ENCODE measurements at places on chromosomes 5 and 9.

DNA sequence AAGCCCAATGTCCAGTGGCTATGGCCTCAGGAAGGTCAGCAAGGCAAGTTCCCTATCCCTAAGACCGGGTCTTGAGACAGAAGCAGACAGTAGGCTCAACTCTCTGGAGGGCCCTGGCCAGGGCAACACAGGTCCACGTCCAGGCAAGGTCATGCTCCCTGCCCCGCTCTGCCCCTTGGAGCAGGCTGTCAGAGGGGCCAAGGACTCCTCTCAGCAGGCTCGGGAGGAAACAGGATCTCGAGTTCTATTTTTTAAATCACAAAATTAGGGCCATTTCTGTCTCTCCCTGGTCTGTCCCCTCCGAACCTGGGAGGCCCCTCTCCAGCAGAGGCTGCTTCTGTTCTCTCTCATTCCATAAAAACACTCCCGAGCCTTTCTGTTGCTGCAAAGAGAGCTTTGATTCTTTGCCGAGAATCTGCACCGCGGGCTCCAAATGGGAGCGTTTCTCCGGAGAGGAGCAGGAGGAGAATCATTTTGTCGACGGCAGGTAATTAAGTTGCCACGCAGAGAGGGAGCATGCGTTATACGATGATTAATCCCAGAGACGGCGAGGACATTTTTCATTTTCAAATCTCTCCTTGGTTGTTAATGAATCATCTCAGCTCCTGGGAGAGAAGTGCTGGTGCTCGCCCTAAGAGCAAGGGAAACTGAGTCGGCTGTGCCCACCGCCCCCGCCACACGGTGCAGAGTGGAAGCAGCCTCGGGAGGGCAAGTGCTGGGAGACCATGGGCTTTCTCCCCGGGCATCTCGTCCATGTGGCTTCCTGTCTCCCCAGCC is 24.5 kb upstream of the FCN1 start:
- DNase-seq = no peak

DNA sequence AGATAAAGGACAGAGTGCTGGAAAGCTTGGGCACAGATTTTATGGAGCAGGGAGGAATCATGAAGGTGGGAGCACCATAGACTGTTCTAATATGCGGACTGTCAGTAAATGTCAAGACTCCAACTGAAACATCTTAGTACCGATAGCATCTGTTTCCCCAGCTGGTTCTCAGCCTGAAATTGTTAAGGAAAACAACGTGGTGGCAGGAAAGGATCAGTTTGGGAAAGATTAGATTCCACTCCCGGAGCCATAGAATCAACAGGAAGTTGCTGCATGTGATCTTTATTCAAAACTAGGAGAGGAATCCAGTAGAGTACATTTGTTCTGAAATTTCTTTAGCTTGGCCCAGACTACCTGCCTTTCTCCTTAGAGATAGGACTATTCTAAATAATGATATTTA is 559.1 kb downstream of the CSNK1G3 start:
- DNase-seq = no peak

DNA sequence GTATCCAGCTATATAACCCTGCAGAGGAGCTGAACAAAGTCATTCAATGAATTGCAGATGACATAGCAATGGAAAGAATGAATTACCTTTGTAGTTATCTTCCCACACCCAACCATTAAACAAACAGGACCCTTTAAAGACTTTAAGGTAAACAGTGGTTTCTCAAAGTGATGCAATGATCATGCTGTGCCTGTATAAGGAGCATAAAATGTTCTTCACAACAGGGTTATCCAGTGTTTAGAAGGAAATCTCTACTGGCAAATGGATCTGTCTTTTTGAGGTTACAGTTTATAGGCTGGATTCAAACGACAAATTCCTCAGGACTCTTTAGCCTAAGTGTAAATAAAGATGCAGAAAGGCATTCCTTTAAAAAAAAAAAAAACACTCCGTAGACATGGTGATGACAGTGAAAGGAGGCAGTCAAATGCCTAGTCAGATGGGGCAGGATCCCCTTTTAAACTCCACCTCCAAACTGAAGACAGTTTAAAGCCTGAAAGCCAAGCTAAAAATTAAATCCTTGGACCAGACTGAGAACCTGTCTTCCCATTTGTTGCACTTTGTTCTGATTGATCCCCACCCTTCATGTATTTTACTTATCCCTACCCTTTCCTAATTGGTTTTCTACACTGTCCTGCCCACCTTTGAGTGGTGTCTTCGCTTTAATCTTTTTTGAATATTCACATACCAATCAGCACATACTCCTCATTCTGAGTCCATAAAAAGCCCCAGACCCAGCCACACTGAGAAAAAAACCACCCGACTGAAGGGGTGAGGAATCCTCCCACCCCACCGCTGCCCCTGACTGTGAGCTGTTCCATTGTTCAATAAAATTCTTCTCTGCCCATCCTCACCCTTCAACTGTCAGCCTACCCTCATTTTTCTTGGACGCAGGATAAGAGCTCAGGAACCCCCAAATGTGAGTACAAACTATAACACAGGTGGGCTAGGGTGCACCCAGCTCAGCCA is 761.3 kb upstream of the DMAC1 start:
- DNase-seq = no peak

GRCh38 chr9:13508681-13509080 is 229.2 kb upstream of the MPDZ start:
- no peak for DNase-seq

- no peak for DNase-seq
These were observed 96.3 kb downstream of the CD180 start for GRCh38 chr5:67100301-67100700.

DNA sequence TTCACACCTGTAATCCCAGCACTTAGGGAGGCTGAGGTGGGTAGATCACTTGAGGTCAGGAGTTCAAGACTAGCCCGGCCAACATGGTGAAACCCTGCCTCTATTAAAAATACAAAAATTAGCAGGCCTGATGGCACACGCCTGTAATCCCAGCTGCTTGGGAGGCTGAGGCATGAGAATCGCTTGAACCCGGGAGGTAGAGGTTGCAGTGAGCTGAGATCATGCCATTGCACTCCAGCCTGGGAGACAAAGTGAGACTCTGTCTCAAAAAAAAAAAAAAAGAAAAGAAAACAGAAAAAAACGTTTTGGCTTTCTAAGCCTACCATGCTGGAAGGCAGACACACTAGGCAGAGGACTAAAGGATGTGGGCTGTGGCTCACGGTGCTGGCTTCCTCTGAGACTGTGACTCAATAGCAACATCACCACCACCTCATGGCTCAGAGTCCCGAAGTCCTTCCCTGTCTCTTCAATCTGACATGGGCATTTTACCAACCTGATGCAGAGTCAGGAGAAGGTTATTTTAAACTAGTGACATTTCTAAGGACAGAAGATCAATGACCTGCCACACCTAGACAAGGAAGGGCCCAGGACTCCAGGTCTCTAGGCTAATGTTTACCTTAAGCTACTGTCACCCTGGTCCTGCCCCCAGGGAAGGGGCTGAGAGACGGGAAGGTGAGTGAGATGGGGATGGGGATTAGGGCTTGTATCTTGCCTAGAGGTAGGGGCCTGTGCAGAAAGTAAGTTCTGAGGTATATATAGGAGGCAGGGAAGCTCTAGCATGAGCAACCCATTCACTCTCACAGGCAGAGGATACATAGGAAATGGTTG is 3.7 kb downstream of the ECSCR start:
- DNase-seq = no peak

DNA sequence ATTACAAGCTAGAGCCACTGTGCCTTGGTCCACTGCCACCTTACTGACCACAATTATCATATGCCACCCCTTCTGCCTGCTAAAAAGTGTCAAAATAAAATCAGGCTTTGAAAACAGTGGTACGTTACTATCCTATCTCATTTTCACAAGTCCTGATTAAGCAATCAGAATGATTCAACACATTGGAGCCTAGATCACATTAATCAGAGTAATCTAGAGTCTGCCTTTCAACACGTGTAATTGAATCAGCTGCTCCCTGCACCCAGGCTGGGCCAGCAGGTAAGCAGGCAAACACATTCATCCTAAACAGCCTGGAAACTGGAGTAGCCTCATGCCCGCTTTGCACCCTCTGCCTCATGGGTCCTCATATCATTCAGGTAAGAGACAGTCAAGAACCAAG is 186.2 kb downstream of the DCP2 start:
- no peak for DNase-seq

- no peak for DNase-seq
These were observed 213.4 kb upstream of the ELL2 start for GRCh38 chr5:96175090-96175489.

- no peak for DNase-seq
These were observed 595 bp upstream of the GRHPR start for GRCh38 chr9:37421914-37422288.

GRCh38 chr9:98607787-98608186 is 100.9 kb downstream of the GABBR2 start:
- DNase-seq = peak; percentile 74

DNA sequence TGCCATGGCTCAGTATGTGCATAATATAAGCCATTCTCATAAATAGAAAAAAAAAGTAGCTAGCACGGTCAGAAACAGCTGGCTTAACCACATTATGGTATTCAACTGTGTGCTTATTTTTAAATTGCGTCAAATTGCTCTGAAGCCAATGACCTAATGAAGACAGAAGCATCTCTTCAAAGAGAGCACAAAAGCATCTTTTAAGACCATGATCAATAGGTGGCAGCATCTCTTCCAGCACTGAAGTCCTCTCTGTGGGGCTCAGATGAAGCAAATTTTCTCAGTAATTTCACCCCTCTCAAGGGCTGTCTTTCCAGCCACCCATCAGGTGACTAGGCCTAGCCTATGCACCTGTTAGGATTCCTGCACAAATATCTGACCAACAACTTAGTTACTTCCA is 251.4 kb downstream of the GLIS3 start:
- DNase-seq = peak; percentile 7

GRCh38 chr5:14506140-14506538 is 75.5 kb upstream of the OTULINL start:
- DNase-seq = no peak

DNA sequence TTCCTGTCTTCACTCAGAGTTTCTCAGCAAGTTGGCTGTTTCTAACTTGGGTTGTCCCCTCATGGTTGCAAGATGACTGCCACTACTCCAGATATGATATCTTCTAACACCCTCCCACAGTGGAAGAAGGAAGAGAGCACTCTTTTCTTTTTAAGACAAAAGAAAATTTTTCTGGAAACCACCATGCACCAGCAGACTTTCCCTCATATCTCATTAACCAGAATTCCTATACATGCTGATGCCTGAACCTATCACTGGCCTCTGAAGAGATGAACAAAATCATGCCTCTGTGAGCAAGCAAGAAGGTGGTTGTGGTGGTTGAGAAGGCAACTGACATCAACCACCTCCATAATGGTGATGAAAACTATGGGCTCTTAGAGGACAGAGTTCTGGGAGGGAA is 56.8 kb downstream of the FEM1C start:
- DNase-seq = no peak

DNA sequence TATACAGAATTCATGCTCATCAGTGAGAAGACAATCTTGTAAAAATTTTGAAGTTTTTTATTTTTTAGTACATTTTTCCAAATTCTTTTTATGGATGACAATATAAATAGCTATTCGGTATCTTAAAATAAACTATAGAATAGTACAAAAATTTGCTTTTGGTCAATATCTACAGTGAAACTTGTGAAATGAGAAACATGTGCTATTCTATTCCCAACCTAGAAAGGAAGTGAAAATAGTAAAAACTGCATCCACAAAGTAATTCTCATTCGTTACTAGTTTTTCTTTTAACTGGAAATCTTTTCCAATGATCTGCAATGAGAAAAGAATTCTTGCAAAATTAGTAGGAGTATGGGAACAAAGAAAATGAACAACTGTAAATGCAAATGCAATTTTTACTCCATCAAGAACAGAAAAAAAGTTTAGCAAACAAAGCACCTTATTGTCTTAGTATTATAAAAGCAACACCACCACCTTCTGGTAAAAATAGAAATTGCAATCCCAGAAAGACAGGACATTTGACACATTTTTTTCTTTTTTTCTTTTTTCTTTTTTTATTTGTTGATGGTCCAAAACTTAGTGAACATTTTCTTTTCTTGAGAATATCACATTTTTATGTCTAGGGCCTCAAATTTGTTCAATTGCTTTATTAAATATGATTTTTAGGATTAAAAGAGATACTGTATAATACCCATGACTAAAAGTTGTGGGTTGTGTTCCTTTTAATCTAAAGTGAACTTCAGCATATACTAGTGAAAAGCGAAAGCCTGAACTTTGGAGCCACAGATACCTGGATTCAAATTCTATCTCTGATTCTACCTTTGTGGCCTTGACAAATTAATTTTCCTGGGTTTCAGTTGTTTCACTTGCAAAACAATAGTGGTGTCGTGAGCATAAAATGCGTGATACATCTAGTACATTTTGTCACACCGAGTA is 72.3 kb downstream of the SLCO4C1 start:
- DNase-seq = no peak

DNA sequence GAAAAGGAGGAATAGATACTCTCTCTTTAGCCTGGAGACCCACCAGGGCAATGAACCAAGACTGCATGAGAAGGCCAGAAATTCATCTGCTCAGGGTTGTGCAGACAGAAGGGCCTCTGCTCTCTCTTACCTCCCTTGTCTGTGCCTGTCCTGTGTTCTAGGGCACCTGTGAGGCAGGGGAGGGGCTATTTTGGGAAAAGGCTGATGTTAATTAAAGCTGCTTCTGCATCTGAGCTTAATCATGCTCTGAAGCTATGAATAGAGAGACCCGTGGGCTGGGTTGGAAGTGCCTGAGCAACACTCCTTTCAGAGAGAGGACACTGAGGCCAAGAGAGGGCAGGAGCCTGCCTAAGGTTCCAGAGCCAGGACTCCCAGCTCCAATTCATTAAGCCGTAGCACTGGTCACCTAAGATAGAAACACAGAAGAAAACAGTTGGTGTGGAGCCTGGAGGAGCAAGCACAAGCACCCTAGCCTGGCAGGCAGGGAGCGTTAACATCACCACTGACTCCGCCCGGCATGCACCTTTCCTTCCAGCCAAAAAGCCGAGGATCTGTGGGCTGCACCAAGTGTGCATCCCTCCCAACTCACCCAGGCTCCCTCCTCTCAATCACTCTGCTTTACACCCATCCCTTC is 31.4 kb upstream of the STING1 start:
- DNase-seq = no peak

- no peak for DNase-seq
These were observed 43.0 kb upstream of the ELOVL7 start for GRCh38 chr5:60887096-60887495.

DNA sequence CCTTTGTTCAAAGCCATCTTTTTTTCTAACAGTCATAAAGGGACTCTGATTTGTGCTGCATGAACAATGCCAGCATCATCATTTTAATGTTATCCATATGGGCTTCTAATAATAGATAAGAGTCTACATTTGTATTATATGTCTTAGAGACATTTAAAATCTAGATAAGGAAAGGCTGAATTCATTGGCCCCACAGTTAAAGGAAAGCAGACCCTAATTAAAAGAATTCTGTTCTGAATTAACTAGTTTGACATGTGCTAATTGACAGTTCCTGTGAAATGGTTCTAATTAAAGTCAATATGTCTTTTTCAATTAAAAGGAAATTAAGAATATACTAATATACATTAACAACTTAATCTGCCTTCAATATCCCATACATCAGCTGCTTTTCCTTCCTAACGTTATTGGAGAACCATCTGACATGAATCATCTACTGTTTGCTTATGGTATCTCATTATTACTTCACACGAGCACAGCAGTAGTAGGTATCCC is 104.7 kb downstream of the NR2F1-AS1 start:
- DNase-seq = no peak

Measured in AG04450 (cell line).